IgD-negative memory B cell (primary cell): ENCODE measurements at places on chromosomes 2 and 18. TPM values are rescaled to one million over a fixed set of nuclear protein-coding genes. Genes with fewer than 3 reads are reported as not detected.

Gene IL36RN
- polyA plus RNA-seq = not detected

Gene COBLL1
- 114 TPM for polyA plus RNA-seq

Gene ANKRD53
- polyA plus RNA-seq = not detected

Gene OR6B2
- polyA plus RNA-seq = not detected

Gene MC4R
- not detected for polyA plus RNA-seq

Gene TET3
- 0.46 TPM for polyA plus RNA-seq

Gene CXCR4
- polyA plus RNA-seq = 862 TPM

Gene CRYGD
- not detected for polyA plus RNA-seq

Gene GLS
- 40.3 TPM for polyA plus RNA-seq

Gene CRYGC
- polyA plus RNA-seq = not detected

Gene IKZF2
- 0.09 TPM for polyA plus RNA-seq

Gene L3MBTL4
- 0.61 TPM for polyA plus RNA-seq

Gene HDLBP
- polyA plus RNA-seq = 55.3 TPM

Gene FKBP7
- polyA plus RNA-seq = 4.5 TPM

Gene DSG1
- polyA plus RNA-seq = not detected

Gene SRD5A2
- polyA plus RNA-seq = not detected

Gene TRABD2A
- 5.7 TPM for polyA plus RNA-seq

Gene ANAPC1
- polyA plus RNA-seq = 20.7 TPM

Gene SPDYA
- 0.30 TPM for polyA plus RNA-seq

Gene NDC80
- polyA plus RNA-seq = 2.5 TPM

Gene TUBA3E
- not detected for polyA plus RNA-seq

Gene MSH2
- 18.5 TPM for polyA plus RNA-seq

Gene TMEM17
- polyA plus RNA-seq = not detected

Gene ST8SIA5
- polyA plus RNA-seq = not detected

Gene HDHD2
- 46.7 TPM for polyA plus RNA-seq

Gene GATA6
- polyA plus RNA-seq = not detected

Gene B3GNT2
- polyA plus RNA-seq = 25.1 TPM

Gene PID1
- polyA plus RNA-seq = not detected

Gene RAD51AP2
- polyA plus RNA-seq = not detected

Gene DSG2
- not detected for polyA plus RNA-seq

Gene PROC
- polyA plus RNA-seq = not detected

Gene DUSP19
- 0.50 TPM for polyA plus RNA-seq

Gene CNNM4
- polyA plus RNA-seq = 7.9 TPM

Gene NT5C1B
- polyA plus RNA-seq = 0.55 TPM

Gene SP140
- 130 TPM for polyA plus RNA-seq

Gene SMAD7
- polyA plus RNA-seq = 0.48 TPM

Gene ABCB11
- not detected for polyA plus RNA-seq

Gene REG1A
- polyA plus RNA-seq = not detected

Gene CCDC74B
- not detected for polyA plus RNA-seq

Gene KIAA1328
- polyA plus RNA-seq = 12.6 TPM

Gene FEV
- not detected for polyA plus RNA-seq

Gene FABP1
- not detected for polyA plus RNA-seq

Gene GNAL
- polyA plus RNA-seq = 0.20 TPM

Gene LCT
- not detected for polyA plus RNA-seq

Gene GAREM1
- polyA plus RNA-seq = not detected

Gene DSC3
- polyA plus RNA-seq = not detected

Gene IL1R2
- not detected for polyA plus RNA-seq

Gene WDR35
- 1.3 TPM for polyA plus RNA-seq

Gene PXDN
- 0.16 TPM for polyA plus RNA-seq

Gene HOXD9
- polyA plus RNA-seq = not detected

Gene TDRD15
- polyA plus RNA-seq = 0.34 TPM

Gene LIMS4
- polyA plus RNA-seq = 1.4 TPM

Gene OXER1
- 0.63 TPM for polyA plus RNA-seq

Gene COMMD1
- 55.2 TPM for polyA plus RNA-seq

Gene STEAP3
- 1.2 TPM for polyA plus RNA-seq

Gene SLC5A7
- not detected for polyA plus RNA-seq

Gene SF3B6
- 171 TPM for polyA plus RNA-seq

Gene MFSD2B
- not detected for polyA plus RNA-seq

Gene CDCA7
- 4.3 TPM for polyA plus RNA-seq
